ENCODE measurements at places on chromosomes 16 and 17.

DNA sequence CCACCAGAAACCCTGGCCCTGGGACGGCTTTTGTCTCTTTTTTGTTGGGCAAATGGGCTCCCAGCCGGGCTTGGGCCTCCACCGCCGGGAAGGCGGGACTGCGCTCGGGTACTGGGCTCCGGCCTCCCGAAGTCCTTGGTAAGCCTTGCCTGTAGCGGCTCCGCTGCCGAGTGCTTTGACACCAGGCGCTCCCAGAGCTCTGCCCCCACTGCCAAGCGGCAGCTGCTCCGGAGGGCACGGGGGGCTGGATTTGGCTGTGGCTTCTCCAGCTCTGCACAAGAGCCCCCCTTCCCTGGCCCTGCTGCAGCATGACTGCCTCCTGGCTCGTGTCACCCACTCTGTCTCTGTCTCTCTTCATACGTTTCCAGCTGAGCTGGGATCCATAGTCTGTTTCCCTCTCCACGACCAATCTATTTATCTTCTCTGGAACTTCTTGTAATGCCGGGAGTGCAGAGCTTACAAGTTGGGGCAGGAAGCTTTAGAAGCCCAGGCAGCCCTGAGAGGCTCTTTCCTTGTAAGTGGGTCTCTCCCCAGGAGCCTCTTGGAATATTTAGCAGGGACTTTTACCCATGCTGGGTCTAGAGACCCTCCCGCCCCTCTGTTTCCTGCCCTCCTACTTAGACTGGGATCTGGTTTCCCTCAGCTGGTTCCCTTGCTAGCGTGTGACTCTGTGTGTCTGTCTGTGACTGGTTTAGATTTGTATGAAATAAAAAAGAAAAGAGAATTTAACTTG, 246.9 kb upstream of the GSE1 start:
- H3K4me1 ChIP-seq = peaks cover 37% of the 10 kb centered on the region
- peaks cover 7% of the 10 kb centered on the region for H3K27me3 ChIP-seq
- H3K4me3 ChIP-seq = no peak overlapping the region
- H3K36me3 ChIP-seq = no peaks in the 10 kb centered on the region
- H3K27ac ChIP-seq = no peak overlapping the region
- DNase-seq = no peak

DNA sequence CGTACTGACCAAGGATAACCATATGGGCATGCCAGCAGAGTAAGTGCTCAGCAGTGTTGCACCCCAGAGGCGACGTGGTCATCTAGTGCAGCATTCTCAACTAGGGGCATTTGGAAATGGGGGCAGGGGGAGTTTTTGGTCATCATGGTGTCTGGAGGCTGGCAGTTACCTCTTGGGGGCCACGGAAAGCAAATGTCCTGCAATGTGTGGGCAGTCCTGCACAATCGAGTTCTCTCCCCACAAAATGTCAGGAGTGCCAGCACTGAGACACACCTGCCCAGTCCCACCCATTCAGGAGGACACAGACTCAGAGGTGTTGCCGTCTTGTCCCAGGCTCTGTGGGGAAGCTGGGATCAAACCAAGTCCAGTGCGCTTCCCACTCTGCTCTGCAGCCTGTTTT, 3.0 kb downstream of the RASL10B start:
- H3K4me3 ChIP-seq = no peak overlapping the region
- peaks cover 3% of the 10 kb centered on the region for H3K27me3 ChIP-seq
- no peak overlapping the region for H3K27ac ChIP-seq
- no peak for DNase-seq

- H3K27me3 ChIP-seq = peaks cover 3% of the 10 kb centered on the region
- H3K36me3 ChIP-seq = no peaks in the 10 kb centered on the region
- H3K4me3 ChIP-seq = no peak overlapping the region
- no peaks in the 10 kb centered on the region for H3K4me1 ChIP-seq
- DNase-seq = no peak
- H3K27ac ChIP-seq = no peak overlapping the region
These were observed 84.6 kb downstream of the N4BP1 start for GRCh38 chr16:48525201-48526057.

GRCh38 chr17:77737442-77738265, 220.8 kb upstream of the TNRC6C start:
- H3K4me3 ChIP-seq = no peak overlapping the region
- peaks cover 21% of the 10 kb centered on the region for H3K27me3 ChIP-seq
- no peak overlapping the region for H3K27ac ChIP-seq

GRCh38 chr17:69508814-69509213, 94.3 kb downstream of the MAP2K6 start:
- H3K36me3 ChIP-seq = no peaks in the 10 kb centered on the region
- H3K27ac ChIP-seq = no peak overlapping the region
- no peak for DNase-seq
- H3K4me1 ChIP-seq = no peaks in the 10 kb centered on the region
- no peaks in the 10 kb centered on the region for H3K27me3 ChIP-seq

DNA sequence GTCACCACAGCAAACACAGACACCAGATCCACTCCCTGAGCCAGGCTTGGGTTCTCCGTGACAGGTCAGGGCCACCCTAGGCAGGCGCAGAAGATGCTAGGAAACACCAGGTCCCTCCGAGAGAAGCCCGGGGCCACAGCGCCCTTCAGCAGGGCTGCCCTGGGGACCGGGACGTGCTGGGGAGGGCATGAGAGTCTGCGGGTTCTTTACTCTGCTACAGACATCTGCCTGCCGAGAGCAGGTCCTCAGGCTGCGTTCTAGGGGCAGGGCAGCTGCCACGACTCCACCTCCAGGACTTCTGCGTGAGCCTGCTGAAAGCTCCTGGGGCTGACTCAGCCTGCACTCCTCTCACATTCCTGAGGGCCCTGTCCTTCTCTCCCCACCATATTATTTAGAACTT, 11.4 kb downstream of the MYLK3 start:
- DNase-seq = no peak
- no peak overlapping the region for H3K4me3 ChIP-seq
- H3K4me1 ChIP-seq = no peaks in the 10 kb centered on the region
- H3K27me3 ChIP-seq = no peaks in the 10 kb centered on the region

- no peaks in the 10 kb centered on the region for H3K27me3 ChIP-seq
- no peak for DNase-seq
- H3K4me1 ChIP-seq = peaks cover 3% of the 10 kb centered on the region
- H3K36me3 ChIP-seq = no peaks in the 10 kb centered on the region
- H3K27ac ChIP-seq = no peak overlapping the region
- H3K4me3 ChIP-seq = no peak overlapping the region
These were observed 9.4 kb downstream of the METTL9 start for GRCh38 chr16:21608639-21609328.

GRCh38 chr17:56598466-56598865, 5.0 kb downstream of the NOG start:
- H3K36me3 ChIP-seq = no peaks in the 10 kb centered on the region
- no peak overlapping the region for H3K27ac ChIP-seq
- H3K4me3 ChIP-seq = no peak overlapping the region
- peak; percentile 70 for DNase-seq

Measured in astrocyte (in vitro differentiated cells and primary cell).